Left ventricle myocardium inferior (tissue), 1 donor: ENCODE measurements at places on chromosomes 4 and X.

DNA sequence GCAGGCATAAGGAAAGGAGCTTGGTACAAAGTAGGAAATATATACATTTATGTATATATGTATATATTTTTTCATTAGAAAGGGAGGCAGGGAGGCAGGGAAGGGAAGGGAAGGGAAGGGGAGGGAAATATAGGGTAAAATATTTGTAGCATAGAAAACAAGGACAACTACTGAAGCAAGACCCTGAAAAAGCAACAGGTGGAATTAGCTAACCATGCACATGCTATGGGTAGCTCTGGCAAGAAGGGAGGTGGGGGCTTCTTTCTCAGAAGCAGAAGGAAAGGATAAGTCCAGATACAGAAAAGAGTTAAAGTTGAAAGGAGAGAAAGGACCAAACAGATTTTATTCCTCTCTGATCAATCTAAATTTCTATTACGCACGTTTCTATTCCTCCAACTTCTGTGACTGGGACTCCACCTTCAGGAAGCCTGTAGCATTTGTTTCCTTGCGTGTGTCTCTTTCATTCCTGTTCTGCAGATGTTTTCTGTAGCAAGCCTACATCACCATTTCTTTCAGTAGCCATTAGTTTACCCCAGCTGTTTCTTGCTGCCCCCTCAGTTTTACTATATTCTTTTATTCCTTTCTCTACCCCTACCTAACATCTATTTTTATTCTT, 82.9 kb downstream of the OR13H1 start:
- no peak for DNase-seq

DNA sequence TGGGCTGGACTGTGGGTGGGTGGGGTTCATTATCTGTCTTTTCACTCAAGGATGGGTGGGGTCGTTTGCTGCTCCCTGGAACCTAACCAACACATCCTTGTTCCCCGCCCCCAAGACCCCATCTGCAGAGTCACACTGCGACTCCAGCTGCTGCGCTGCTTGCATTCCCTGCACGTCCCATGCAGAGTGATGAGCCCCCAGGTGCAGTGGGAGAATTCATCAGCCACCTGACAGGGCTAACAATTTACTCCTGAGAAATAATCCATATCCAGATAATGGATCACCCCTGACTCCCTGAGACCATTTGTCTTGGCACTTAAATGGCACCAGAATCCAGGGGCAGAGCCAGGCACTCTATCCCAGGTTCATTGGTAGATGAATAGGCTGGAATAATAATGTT, 12.4 kb upstream of the ARHGAP36 start:
- no peak for DNase-seq

DNA sequence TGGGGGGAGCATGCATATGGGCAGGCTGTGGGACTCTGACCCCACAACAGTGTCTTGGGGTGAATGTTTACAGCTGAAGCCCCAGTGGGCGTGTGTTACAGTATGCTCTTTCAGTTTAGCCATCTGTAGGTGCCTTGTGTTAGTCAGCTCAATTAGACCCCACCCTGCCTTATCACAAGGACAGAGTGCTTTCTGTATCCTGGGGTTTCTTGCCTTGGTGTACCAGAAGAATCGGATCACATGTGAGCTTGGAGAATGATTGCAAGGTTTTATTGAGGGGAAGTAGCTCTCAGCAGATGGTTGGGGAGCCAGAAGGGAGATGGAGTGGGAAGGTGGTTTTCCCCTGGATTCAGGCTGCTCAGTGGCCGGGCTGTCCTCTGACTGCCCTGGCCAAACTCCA, 27.3 kb downstream of the SH3BGRL start:
- no peak for DNase-seq

DNA sequence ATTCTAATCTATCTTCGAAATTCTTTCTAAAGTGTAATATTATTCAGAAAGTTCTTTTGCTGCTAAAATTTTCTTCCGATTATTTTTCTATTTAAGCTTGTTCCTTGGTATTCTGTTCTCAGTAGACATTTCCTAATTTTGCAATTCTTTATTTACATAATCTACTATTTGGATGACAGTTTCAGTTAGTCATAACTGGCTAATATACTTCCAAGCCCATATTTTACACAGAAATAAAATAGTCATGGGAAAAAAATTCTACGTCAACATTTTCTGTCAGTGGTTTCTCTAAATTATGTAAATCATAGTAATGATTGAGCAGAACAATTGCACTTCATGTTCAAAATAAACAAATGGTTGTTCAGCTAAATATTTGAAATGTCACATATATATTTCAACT, 178.0 kb upstream of the ANKRD50 start:
- DNase-seq: no peak

GRCh38 chrX:24838629-24839028, 144.9 kb downstream of the POLA1 start:
- DNase-seq: no peak
